H54 (cell line): ENCODE measurements at places on chromosomes 2 and 18.
A peak's percentile ranks its signal among the peaks of the same experiment; 100 is the strongest.

DNA sequence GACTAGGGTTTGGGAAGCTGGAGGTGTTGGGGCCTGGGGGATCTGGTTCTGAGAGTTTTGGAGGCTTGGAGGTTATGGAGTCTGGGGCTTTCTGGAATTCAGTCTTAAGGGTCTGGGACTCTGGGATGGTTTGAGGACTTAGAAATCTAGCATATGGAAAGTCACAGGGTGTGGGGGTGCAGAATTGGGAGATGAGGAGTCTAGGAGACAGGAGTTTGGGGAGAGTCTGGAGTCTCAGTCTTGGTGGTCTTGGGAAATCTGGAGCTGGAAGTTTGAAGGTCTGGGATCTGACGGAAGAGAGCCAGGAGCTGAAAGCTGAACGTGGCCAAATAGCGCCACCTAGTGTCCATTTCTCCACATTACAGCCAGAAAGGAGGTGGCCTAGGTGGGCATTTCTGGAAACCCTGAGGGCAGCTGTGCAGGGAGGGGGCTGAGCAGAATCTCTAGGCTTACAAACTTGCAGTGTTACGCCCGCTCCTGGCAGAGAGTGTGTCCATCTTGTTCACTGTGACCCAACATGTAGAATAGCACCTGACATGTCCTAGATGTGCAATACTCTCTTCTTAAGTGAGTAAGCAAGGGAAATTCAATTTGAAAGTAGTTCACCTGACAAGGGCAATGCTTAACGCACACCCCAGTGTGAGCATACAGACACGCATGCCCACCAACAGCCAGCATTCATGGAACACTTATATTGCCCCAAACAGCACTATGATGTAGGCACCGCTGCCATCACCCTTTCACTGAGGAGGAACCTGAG is 204.8 kb downstream of the TFCP2L1 start:
- peak; percentile 55 for DNase-seq

- no peak for DNase-seq
These were observed 72.1 kb upstream of the ARL5A start for GRCh38 chr2:151900331-151900730.

GRCh38 chr2:1656326-1656960 is 87.9 kb downstream of the PXDN start:
- no peak for DNase-seq

DNA sequence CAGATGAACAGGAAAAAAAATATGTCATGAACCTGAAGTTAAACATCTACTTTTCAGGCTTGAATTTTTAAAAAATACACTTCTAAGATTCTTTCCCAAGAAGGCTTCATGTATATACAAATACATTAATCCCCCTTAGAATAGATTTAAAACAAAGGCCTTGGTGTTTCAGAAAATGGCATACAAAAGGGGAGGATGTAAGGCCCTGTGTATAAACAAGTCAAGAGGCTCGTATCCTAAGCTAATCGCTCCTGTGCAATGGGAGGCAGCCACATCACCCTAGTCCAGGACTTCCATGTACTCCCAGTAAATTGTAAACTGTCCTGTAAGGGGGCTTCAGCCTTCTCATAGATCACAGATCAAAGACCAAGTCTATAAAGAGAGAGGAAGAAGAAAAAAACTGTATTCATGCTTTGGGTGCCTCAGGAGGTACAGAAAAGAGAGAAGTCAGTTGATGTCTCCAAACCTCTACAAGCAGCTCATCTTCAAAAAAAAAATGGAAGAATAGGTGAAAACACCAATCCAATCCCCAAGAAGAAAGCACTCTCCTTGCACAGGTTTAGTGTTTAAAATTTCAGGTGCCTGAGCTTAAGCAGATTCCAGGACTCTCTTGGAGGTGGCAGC is 53.9 kb downstream of the ANKRD44 start:
- no peak for DNase-seq

- peak; percentile 47 for DNase-seq
These were observed 51.2 kb upstream of the ADAM23 start for GRCh38 chr2:206392118-206392517.

GRCh38 chr18:3088449-3088848 is 75.5 kb upstream of the LPIN2 start:
- no peak for DNase-seq

GRCh38 chr2:15820927-15821326 is 119.4 kb upstream of the MYCN start:
- DNase-seq, result no peak

GRCh38 chr2:237131749-237132533 is 46.3 kb downstream of the COPS8 start:
- no peak for DNase-seq

DNA sequence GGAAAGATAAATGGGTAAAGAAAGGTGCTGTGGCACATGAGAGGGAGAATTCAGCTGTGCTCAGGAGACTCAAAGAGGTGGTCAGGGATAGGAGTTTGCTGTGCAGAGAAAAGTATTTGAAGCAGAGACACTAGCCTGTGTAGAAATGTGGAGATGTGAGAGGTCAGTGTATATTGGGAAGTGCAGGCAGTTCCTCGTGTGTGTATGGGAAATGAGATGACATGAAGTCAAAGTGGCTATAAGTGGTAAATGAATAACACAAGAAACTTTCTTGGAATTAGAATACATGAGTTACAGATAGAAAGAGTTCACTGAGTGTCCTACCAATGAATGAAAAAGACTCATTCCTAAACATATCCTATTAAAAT is 11.6 kb downstream of the MAP3K20 start:
- DNase-seq, result no peak

- peak; percentile 75 for DNase-seq
These were observed at the start of gene ARL4C for GRCh38 chr2:234496835-234497593. Gene ARL4C (minus strand): TSS chr2:234497081. CDS start chr2:234496586, 495 bp downstream.

DNA sequence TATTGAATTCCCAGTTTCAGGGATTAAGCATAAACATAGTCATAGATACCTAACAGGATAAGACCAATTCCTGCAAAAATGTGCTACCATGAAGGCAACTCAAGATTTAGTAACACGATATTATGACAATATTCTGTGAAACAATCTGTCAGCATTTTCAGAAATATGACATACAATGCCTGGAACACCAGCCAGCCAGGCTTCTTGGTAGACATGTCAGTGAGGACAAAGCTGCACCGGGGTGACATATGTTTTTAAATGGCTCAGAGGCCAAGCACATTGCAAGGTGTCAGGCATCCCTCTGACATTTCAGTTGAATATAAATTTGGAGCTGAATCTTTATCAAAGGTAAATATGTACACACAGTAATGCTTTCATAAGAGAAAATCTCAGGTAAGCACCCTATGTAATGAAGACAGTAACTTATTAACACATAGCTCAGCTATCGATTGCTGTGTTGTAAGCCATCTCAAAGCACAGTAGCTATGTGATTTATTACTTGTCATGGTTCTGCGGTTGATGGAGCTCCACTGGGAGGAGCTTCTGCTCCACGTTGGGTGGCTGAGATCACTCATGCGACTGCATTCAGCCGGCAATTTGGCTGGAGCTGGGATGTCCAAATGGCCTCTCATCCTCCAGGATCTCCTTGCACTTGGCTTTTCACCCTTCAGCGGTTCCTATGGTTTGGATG is 31.9 kb upstream of the EML6 start:
- DNase-seq, result no peak

- DNase-seq, result no peak
These were observed 506.8 kb upstream of the ZEB2 start for GRCh38 chr2:145026456-145027455.

- DNase-seq, result no peak
These were observed 1.2 kb downstream of the MEX3C start for GRCh38 chr18:51196118-51196810.

GRCh38 chr18:48359626-48360025 is 49.6 kb downstream of the ZBTB7C start:
- no peak for DNase-seq

GRCh38 chr2:202717598-202718310 is 83.0 kb downstream of the FAM117B start:
- no peak for DNase-seq

GRCh38 chr2:240946654-240947053 is 40.5 kb downstream of the CROCC2 start:
- DNase-seq, result no peak

DNA sequence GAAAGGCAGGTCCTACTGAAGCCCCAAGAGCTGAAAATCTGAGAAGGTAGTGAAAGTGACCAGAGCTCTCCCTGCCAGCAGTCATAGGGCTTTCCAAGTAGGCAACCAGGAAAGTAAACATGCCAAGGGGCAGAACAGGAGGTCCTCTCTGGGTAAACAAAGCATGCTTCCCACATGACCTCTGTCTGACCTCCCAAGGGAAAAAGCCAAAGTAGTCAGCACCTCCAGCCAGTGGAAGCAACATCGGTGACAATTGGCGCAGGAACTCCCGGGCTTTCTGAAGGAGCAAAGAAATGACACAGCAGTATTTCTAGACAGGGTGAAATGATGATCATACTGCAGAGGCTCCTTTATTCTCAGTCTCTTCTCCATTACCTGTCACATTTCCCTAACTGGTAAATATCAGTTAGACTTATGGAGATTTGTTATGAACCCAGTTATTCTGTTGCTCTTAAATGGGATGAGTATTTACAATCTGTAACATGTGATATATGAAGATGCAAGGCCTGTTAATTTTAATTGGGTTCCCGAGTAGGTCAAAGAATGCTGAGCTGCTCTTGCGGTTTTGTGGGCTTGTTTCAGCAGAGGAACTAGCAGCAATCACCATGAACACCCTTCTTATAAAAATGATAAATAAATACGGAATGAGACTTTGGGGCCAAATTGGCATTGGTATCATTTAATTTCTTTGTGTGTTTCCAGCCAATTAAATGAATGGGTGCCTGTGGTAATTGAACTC is 321.0 kb downstream of the RND3 start:
- DNase-seq, result no peak

- DNase-seq, result no peak
These were observed 79.5 kb upstream of the ALPP start for GRCh38 chr2:232299084-232299483.

DNA sequence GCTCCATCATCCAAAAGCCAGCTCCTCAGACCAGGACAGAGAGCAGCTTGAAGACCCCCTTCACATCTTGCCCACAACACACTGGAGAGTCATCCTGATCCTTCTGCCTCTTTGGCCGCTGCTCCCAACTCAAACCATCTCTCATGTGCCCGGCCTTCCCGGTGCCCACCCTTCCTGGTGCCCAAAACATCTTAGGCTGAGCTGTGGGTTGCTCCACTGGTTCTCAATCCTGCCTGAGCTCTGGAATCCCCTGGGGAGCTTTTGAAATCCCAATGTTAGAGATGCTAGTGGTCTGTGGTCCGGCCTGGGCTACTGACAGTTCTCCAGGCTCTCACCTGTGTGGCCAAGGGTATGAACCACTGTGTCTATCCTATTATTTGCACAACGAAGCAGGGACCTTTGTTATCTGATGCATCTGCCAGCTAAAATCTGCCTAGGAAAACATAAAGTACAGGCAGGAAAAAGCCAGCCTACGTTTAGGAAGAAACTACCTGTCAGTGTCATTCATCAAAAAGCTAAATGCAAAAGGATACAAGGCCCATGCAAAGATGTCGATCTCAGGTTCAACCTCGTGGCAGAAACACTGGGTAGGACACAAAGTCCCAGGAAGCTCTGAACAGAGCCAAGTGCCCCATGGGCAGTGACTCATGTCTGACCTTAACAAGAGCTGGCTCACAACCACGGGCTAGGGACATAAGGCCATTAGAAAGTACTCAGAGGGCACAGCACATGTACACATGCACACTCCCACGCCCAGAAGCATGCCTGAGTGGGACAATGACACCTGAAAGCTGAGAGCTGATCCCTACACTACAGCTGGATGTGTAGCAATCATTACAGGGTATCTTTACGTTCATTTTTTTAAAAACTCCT is 30.8 kb downstream of the TBC1D8 start:
- DNase-seq, result no peak
